ENCODE measurements at places on chromosomes 12 and 14.

GRCh38 chr12:113245695-113246477 is 24.6 kb downstream of the TPCN1 start:
- peak; percentile 34 for DNase-seq

- no peak for DNase-seq
These were observed 16.4 kb downstream of the HNF1A start for GRCh38 chr12:120994589-120995337.

- no peak for DNase-seq
These were observed 42.0 kb downstream of the HECTD4 start for GRCh38 chr12:112340230-112340629.

DNA sequence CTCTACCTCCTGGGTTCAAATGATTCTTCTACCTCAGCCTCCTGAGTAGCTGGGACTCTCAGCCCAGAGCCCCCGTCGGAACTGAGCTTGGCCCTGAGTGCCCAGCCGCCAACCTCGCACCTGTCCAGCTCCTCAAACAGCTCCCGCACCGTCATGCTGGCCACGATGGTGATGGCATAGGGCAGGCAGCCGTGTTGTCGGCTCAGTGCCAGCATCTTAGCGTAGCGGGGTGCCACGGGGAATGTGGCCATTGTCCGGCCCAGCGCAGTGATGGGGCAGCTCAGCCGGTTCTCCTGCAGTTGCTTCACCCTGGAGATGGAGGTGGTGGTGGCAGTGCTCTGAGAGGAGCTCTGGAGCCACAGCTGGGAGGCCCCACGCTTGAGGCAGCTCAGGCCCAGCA is 32.4 kb downstream of the DHX37 start:
- no peak for DNase-seq

- no peak for DNase-seq
These were observed 296.0 kb downstream of the PCNX1 start for GRCh38 chr14:71203306-71203705.

GRCh38 chr12:111316671-111317070 is 52.2 kb downstream of the PHETA1 start:
- DNase-seq = no peak

DNA sequence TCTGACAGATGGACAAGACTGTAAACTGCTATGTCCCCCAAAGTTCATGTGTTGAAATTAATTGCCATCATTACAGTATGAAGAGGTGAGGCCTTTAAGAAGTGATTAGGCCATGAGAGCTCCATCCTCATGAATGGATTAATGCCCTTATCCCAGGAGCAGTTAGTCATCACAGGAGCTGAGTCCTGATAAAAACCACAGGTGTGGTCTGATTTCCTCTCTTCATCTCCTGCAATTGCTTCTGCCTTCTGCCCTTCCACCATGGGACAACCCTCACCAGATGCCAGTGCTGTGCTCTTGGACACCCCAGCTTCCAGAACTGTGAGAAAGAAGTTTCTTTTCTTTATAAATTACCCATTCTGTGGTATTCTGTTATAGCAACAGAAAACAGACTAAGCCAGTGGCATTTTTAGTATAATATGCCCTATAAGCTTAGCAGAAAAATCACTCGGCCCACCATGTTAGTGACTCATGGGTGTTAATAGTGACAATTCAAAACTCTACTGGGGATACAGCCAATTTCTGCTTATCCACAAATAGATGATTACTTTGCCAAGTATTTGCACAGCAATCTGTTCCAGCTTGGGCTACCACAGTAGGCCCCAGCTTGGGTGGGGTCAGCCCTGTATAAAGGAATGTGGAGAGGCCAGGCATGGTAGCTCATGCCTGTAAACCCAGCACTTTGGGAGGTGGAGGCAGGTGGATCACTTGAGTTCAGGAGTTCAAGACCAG is 129.0 kb upstream of the BCL2L14 start:
- no peak for DNase-seq

- DNase-seq = no peak
These were observed 2.4 kb upstream of the RNASE7 start for GRCh38 chr14:21039585-21040369.

DNA sequence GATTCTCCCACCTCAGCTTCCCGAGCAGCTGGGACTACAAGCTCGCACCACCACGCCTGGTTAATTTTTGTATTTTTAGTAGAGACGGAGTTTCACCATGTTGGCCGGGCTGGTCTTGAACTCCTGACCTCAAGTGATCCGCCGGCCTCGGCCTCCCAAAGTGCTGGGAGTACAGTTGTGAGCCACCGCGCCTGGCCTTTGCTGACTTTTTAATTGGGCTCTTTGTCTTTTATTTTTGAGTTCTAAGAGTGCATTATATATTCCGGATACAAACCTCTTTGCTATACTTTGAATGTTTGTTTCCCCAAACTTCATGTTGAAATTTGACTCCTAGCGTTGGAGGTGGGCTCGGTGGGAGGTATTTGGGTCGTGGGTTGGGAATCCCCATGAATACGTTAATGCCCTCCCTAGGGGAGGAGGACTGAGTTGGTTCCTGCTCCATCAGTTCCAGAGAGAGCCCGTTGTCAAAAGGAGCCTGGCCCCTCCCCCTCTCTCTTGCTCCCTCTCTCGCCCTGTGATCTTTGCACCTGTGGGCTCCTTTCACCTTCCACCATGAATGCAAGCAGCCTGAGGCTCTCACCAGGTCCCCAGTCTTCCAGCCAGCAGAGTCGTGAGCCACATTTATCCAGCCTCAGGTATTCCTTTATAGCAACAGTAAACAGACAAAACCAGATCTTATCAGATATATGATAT is 103.2 kb upstream of the EVL start:
- no peak for DNase-seq

GRCh38 chr12:50690925-50691324 is 73.0 kb upstream of the ATF1 start:
- no peak for DNase-seq

DNA sequence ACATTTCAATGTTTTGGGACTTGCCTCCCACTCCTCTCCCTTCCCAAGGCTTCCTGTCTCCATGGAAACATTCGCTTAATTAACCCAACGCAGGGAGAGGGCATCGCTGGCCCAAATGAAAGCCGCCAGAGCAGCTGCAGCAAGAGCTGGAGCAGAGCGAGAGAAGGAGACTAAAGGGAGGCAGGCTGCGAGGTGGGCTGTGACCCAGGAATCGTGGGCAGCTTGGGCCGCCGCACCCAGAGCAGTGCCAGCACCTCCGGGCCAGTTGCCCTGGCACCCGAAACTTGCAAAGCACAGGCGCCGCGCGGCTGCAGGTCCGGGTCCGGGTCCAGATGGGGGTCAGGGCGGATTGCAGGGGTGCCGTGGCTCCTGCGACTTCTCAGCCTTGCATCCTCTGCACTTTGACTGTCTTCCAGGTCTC is 43.5 kb upstream of the PTPRQ start:
- no peak for DNase-seq

DNA sequence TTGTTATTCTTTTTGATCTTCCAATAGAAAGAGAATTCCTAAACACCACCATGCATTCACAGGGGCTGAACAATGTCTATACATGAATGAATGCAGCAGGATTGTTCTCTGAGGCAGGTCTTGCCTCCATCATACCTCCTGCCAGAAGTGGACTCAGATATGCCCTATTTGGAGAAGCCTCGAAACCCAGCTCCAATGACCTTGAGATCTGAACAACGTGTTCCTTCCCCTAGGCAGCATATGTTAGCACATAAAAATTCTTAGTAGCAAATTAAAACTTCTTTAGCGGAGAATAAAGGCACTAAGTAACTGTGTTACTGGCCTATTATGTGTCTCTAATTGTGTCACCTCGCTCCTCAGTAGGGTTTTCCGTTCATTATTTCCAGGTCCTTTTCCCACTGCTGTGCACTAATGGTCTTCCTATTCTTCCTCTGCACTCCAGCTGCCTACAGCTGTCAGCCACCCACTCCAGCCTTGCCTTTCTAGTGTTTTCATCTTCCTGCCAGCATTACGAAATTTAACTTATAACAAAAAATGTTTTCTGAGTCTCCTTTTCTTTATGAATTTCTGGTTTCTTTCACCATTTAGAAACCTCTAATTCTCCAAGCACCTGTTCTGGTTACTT is 62.6 kb upstream of the IGF1 start:
- DNase-seq = no peak

Data from NCI-H1930 (cell line).